ENCODE measurements at places on chromosomes 12 and 14.

DNA sequence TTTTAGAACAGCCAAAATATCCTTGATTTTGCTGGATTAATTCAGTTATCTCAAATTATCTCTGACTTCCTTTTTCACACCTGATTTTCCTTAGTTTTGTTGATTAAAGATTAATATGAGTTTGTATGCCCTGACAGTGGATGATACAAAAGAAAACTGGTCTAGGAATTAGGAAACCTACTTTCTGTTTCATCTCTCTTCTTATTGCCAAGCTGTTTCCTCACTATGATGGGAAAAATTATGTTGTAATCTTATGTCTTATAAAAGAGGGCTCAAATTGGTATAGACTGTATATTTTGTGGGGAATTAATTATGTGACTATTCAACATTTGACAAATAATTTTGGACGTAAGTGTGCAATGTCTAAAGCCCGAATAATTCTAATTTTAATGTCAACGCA, 271.6 kb downstream of the FBXL14 start:
- no peak for DNase-seq

- DNase-seq = peak; percentile 3
These were observed 835 bp downstream of the VEZT start for GRCh38 chr12:95218150-95219133.

DNA sequence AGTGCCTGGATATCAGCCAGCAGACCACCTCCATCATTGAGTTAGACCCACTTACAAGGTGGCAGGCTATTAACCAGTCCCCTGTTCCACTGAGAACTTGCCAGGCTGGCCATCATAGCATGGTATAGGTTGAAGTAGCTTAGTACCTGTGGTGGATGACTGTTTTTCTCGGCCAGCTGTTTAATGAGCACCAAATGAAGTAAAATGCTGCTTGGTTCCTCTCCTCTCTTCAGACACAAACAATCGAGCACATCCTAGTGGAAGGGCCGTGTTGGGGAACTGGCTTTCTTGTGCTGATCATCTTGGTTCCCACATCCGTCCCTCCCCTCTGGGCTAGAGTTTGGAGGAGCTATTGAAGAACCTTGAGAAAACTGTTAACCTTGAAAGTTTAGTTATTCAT, 486.2 kb downstream of the RAD51B start:
- DNase-seq = no peak

GRCh38 chr12:108838194-108839017, 19.0 kb downstream of the SSH1 start:
- peak; percentile 31 for DNase-seq

DNA sequence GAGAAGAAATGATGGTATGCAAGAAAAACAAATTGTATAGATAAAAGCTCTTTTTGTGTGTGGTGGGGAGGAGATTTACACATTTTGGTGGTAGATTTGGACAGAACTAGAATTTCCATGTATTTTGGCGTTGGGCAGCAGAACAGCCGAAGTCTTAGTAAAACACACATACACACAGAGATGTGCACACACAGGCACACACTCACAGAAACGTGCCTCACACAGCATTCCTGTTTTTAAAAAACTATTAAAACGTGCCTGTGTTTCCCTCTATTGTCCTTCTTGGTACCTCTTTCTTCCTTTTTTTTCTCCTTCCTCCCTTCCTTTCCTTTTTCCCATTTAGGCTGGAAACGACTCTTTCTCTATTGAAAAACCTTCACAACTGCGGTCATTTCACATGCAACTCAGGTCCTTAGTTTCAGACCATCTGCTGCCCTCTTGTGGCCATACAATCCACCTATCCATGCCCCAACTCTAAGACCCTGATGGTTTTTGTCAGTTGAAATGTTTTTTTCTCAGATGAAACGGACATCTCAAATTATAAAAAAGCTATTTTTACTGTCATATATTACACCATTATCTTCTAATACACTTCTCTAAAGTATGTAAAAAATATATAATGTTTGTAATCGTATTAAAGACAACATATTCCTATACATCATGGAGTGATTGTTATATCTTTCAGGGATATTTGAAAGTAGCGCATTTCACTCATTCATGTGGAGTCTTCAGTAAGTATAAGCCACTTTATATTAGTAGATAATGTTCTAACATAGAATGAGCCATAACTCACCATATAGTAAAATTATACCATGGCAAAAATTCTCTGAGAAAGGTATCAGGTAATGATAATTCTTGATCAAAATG, 386.7 kb upstream of the NOVA1 start:
- DNase-seq = no peak

GRCh38 chr14:99394602-99395156, 86.0 kb downstream of the SETD3 start:
- no peak for DNase-seq

DNA sequence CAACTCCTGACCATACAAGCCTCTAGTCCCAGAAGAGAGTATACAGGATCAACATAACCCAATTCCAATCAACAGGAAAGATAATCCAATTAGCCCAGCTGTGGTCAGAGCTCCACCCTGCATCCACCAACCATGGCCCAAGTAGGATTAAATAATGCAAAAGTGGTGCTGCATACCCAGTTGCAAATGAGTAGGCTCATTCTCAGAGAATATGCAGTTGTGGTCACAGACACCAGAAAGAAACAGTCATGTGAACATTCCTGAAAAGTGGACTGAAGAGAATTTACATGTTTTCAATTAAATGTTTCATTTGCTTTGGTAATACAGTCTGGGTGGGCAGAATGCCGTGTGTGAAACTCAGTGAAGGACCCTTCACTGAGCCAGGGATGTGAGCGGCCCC, 167.2 kb upstream of the BMP4 start:
- DNase-seq = no peak

GRCh38 chr12:28127455-28127854, 62.8 kb upstream of the CCDC91 start:
- DNase-seq = no peak

GRCh38 chr12:101698800-101699347, 1.4 kb downstream of the CHPT1 start:
- DNase-seq = no peak

GRCh38 chr12:13597166-13597565, 384.2 kb downstream of the GRIN2B start:
- DNase-seq = no peak

- DNase-seq = no peak
These were observed 3.9 kb downstream of the CD163 start for GRCh38 chr12:7499636-7500035.

GRCh38 chr14:103696070-103696402, 19.2 kb downstream of the XRCC3 start:
- DNase-seq = no peak

DNA sequence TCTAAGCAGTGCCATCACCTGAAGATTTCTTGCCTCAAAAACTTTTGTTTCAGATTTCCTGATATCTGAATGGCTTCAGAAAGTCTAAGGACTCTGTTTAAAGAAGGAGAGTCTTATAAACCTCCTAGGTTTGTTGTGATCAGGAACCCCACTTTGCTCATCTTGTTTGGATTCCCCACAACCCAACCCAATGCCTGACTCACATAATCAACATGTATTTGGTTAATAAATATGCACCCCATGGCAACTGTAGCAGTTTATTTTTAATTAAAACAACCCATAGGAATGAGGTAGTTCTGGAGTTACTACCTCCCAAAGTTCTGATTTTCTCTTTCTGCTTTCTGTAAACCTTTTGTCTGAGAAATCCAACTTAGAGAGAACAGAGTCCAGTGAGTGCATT, 51.5 kb downstream of the DBX2 start:
- no peak for DNase-seq

DNA sequence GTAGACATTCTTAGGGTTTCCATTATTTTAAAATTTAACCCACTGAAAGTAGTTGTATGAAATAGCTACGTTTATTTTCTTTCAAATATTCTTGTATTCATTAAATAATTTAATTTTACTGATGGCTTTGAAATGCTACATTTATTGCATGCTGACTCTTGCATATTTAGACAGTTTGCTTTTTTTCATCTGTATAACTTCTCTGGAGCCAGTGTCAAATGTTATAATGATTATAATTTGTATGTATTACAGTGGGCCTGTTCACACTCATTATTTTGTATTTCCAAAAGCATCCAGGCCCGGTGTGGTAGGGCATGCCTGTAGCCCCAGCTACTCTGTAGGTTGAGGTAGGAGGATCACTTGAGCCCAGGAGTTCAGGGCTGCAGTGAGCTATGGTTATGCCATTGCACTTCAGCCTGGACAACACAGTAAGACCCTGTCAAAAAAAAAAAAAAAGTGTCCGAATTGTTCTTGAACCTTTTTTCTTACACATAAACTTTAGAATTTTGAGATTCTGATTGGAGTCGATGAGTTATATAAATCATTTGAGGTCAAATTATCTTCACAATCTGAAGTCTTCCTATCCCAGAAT, 905 bp downstream of the ZNF84 start:
- no peak for DNase-seq

GRCh38 chr14:102445066-102445465, 64.5 kb downstream of the ANKRD9 start:
- DNase-seq = no peak

- DNase-seq = no peak
These were observed 7.5 kb upstream of the NID2 start for GRCh38 chr14:52076334-52076733.

DNA sequence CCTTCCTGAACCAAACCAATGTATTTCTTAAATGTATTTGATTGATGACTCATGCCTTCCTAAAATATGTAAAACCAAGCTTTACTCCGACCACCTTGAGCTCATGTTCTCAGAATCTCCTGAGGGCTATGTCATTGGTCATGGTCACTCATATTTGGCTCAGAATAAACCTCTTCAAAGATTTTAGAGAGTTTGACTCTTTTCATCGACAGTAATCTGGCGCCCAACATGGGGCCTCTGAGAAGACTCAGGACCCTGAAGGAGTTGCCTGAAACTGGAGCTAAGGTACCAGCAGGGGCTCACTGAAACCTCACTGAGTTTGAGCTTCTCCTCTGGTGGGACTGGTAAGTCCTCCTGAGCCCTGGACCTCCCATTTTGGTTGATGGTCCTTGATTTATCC, 17.2 kb upstream of the PSMC1 start:
- no peak for DNase-seq

DNA sequence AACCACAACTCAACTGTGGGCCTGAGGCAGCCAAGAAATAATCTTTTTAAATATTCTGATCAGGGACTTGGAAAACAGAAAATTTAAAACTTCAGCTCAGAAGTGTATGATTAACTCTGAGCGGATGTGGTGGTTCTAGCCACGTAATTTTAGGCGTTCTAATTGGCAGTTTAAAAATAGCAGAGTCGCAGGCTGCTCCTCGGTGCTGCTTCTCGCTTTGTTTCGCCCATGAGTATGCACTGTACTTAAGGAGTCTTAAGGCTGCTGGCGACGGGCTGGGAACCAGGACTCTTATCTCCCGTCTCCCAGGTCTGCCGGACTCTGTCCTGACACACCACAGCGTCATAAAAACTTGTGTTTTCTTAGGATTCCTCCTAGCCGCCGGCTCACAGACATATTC, 113.4 kb upstream of the PELI2 start:
- no peak for DNase-seq

GRCh38 chr14:99972748-99973466, 92.3 kb upstream of the EVL start:
- DNase-seq = no peak
